ENCODE measurements at places on chromosomes 6 and 20.

GRCh38 chr20:16271450-16271849 lies 301.8 kb downstream of the KIF16B start:
- no peak for DNase-seq

DNA sequence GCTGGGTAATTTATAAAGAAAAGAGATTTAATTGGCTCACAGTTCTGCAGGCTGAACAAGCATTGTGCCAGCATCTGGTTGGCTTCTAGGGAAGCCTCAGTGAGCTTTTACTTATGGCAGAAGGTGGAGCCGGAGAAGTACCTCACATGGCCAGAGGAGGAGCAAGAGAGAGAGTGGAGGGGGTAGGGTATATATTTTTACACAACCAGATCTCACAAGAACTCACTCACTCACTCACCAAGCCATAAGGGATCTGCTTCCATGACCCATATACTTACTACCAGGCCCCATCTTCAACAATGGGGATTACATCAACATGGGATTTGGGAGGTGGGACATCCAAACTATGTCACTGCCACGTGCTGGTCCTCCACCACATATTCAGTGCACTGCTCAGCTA lies 152.6 kb upstream of the PRND start:
- no peak for DNase-seq

- DNase-seq, result no peak
Observed at GRCh38 chr6:90136176-90136575, 160.5 kb downstream of the BACH2 start.

- no peak for DNase-seq
Observed at GRCh38 chr20:63176034-63176426, 39.9 kb downstream of the YTHDF1 start.

DNA sequence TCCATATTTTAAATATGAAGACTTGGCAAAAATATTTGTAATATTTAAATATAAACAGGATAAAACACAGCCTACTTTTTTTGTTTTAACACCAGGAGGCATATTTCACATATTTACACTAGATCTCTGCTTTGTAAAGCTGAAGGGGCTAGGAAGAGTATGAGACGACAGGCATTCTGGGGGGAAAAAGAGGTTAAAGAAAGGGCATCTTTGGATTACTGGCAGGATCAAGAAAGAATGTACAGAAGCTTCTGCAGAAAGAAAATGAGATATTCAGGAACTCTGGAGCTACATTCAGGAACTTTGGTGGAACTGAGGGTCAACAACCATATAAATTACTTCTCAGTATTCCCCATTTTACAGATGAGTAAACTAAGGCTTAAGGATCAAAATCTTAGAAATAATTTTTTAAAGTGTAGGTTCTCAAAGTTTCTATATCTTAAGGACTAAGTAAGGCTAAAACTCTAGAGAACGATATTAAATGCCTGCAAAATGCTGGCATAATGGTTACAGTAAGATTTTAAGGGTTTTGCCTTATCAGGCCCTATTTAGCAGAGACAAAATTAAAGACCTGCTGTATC lies 156.5 kb downstream of the CDK19 start:
- DNase-seq, result no peak

GRCh38 chr20:48818481-48818987 lies 9.3 kb downstream of the PREX1 start:
- DNase-seq, result no peak

DNA sequence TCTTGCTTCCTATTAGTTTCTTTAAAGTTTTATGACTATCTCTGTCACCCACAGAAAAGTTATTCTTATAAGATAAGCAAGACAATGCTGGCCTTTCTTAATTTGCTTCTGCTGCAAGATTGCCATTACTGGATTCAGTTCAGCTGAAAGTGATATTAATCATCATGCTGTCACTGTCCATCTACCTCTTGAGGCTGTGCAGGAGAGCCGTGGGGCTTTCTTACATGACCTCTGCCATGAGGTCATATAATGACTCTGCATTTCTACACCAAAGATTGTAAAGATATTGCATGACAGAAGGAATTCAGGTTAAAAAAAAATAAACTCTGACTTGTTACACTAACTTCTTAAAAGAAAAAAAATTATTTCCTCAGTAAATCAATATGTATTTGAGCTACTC lies 106.9 kb downstream of the TRDN start:
- no peak for DNase-seq

GRCh38 chr6:90274451-90275030 lies 22.1 kb downstream of the BACH2 start:
- no peak for DNase-seq

DNA sequence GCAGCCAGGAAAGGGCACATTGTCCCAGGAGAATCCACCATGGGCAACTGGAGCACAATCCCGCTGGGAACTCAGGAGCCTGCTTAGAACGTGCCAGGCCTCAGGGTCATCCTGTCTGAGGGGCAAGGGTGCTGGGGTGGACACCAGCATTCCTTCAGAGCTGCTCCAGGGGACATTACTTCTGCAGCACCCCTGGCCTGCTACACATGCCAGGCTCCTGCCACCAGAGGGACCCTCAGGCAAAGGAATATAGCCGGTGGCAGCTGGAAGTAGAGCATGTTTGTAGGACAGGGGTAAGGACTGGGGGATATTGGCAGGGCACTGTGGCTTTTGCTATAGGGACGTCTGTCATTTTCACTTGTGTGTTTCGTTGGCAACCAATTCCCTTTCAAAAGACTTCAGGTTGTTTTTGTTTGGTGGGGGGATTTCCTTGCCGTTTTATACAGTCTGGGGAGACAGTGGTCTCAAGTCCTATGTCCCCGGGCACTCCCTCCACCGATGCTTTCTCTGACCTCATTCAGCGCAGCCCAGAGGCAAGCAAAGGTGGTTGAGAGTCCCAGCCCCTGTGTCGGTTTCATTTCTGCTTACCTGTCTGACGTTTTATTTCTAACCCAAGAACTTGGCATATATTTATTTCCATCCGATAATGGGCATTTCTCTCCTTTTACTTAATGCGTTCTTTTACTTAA lies 130.8 kb downstream of the JPH2 start:
- no peak for DNase-seq

- DNase-seq, result no peak
Observed at GRCh38 chr6:91539456-91539855, 952.6 kb upstream of the MAP3K7 start.

- DNase-seq, result no peak
Observed at GRCh38 chr6:125932451-125932795, 24.1 kb upstream of the HINT3 start.

GRCh38 chr20:37205794-37206193 lies 26.4 kb upstream of the MROH8 start:
- no peak for DNase-seq

GRCh38 chr6:153411070-153411648 lies 280.1 kb upstream of the RGS17 start:
- DNase-seq, result no peak

- no peak for DNase-seq
Observed at GRCh38 chr20:51636123-51636522, 93.6 kb upstream of the NFATC2 start.

GRCh38 chr20:33010674-33011449 lies 3.4 kb downstream of the BPIFB2 start:
- no peak for DNase-seq

DNA sequence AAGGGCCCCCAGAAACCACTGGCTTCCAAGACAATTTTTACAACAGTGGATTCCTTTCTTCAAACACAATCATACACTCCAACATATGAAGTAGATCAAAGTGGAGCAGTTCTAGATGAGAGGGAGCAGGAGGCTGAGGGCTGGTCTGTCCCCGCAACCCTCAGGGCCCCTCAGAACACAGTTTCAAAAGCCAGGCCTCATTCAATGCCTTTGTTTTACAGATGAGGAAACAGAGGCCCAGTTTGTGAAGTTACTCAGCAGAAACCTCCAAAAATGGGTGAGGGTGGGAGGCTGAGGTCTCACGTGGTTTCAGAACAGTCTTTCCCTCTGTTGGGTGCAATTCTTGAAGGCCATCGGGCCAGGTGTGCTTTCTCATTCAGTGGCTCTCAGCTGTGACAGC lies 134.9 kb downstream of the SCML4 start:
- no peak for DNase-seq

GRCh38 chr6:105211831-105212230 lies 32.0 kb upstream of the POPDC3 start:
- no peak for DNase-seq

DNA sequence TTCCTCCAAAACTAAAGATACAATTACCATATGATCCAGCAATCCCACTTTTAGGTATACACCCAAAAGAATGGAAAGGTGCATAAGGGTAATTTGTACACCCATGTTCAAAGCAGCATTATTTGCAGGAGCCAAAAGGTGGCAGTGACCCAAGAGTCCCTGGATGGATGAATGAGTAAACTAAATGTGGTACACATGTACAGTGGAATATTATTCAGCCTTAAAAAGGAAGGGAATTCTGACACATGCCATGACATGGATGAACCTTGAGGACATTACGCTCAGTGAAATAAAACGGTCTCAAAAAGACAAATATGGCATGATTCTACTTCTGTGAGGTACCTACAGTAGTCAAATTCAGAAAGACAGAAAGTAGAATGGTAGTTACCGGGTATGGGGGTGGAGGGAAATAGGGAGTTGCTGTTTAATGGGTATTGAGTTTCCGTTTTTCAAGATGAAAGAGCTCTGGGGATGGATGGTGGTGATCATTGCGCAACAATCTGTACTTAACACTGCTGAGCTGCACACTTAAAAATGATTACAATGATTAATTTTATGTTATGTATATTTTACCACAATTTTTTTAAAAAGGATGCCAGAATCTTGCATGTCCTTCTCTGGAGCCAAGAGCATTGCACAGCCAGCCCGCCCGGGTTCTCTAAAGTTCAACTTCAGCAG lies 518.9 kb upstream of the JARID2 start:
- DNase-seq, result no peak

GRCh38 chr20:8304124-8304816 lies 172.2 kb downstream of the PLCB1 start:
- no peak for DNase-seq

Data from NCI-H1436 treated with DMSO at 0.1 percent for 48 hours (cell line).